ENCODE measurements at places on chromosomes 16 and 17.
A peak's percentile ranks its signal among the peaks of the same experiment; 100 is the strongest.

GRCh38 chr17:13047011-13047606 is 29.3 kb upstream of the ELAC2 start:
- no peak for DNase-seq

GRCh38 chr17:74604200-74604599 is 12.1 kb upstream of the CD300LD start:
- DNase-seq = no peak

- peak; percentile 59 for DNase-seq
Observed at GRCh38 chr17:58755577-58756245, at the start of gene PPM1E. PPM1E (plus strand) TSS chr17:58755854.

- DNase-seq = no peak
Observed at GRCh38 chr17:57481910-57482391, 225.6 kb downstream of the MSI2 start.

GRCh38 chr17:60671482-60671881 is 6.2 kb upstream of the BCAS3 start:
- DNase-seq = no peak

DNA sequence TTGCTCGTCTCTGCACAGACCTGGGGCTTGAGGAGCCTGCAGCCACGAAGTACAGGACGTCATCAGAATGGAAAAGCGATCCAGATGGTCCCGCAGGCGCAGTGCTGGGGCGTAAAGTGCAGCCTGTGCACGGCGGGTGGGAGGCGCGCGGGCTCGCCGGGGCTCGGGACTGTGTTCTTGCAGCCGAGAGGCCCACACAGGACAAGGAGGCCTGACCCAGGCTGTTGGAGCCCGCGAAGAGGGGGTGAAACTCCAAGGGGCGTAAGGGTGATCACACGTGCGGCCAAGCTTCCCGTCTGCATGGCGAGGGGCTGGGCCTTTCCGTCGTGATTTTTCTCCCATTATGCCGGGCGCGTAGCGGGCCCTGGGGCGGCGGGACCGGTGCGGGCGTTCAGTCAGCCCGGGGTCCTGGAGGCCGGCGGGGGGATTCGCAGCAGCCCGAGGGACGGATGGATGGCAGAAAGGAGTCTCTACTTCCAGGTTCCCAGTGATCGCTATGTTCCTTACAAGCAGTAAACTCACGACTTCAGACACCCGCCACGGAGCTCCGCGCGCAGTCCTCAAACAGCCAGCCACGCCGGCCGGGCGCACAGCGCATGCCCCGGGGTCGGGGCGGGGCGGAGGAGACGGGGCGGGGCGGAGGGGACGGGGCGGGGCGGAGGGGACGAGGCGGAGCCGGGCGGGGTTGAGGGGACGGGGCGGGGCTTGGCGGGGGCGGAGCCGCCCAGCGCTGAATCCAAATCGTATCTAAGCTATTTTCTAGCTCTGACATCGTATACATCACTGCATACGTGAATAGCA is 141.0 kb upstream of the KCNJ18 start:
- DNase-seq = peak; percentile 85

GRCh38 chr17:33494151-33494550 is 201.1 kb upstream of the ASIC2 start:
- DNase-seq = no peak

DNA sequence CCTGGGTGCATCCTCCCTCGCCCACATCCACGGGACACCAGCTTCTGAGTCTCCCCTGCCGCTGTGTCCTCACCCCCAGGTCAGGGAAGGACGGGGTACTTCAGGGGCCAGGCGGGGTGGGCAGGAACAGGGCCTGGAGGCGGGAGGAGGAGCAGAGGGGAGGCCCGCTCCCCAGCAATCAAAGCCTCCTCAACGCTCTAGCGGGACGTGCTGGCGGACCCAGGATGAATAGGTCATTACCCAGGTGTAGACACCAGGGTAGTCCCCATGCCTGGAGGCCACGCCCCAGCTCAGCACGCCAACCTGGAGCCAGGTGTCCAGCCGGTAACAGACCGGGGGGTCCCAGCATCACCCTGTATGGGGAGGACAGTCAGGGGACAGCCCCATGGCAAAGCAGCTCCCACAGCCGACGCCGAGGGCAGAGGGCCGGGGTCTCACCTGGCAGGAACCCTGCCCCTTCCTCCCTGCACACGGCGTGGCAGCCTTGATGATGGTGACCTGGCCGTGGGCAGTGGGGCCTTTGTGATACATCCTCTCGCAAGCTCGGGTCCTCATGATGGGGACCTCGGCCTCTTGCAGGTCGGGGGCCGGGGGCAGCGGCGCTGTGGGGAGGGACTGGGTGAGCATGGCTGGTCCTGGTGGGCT is 24.2 kb downstream of the TPSD1 start:
- no peak for DNase-seq

- no peak for DNase-seq
Observed at GRCh38 chr17:21352221-21352980, 23.8 kb upstream of the KCNJ12 start.

GRCh38 chr17:44351464-44351863 is 6.4 kb downstream of the GRN start:
- DNase-seq = no peak

- no peak for DNase-seq
Observed at GRCh38 chr16:73792199-73793020, 504.2 kb upstream of the PSMD7 start.

- DNase-seq = no peak
Observed at GRCh38 chr17:330993-331701, 21.5 kb downstream of the RPH3AL start.
